CD4-positive, alpha-beta T cell treated with Interleukin-17A for 1 hour (primary cell): ENCODE measurements at places on chromosomes 5 and 9.

- no peak for DNase-seq
Measured at GRCh38 chr9:104206766-104207165, 112.7 kb downstream of the SMC2 start.

GRCh38 chr5:83844449-83845068 is 123.9 kb upstream of the HAPLN1 start:
- DNase-seq = peak; percentile 4

GRCh38 chr9:99905833-99906402 is 536 bp upstream of the STX17 start:
- DNase-seq = no peak

GRCh38 chr5:163104464-163104863 is 332.9 kb upstream of the CCNG1 start:
- DNase-seq = no peak

DNA sequence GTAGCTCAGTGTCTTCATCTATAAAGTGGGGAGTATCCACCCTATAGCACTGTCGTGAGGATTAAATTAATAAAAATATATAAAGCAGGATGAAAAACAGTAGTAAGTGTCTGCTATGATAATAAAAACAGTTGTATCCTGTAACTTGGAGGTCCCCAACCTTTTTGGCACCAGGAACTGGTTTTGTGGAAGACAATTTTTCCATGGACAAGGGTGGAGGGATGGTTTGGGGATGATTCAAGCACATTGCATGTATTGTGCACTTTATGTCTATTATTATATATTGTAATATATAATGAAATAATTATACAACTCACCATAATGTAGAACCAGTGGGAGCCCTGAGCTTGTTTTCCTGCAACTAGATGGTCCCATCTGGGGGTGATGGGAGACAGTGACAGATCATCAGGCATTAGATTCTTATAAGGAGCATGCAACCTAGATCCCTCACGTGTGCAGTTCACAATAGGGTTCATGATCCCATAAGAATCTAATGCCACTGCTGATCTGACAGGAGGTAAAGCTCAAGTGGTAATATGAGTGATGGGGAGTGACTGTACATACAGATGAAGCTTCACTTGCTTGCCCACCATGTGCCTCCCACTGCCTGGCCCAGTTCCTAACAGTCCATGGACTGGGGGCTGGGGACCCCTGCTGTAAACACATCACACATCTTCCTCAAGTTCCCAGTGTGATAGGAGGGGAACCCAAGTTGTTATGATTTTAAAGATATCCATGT is 177.4 kb upstream of the DAPK1 start:
- DNase-seq = no peak
